ENCODE measurements at places on chromosomes 3 and 15.

- DNase-seq: no peak
These were observed 84.5 kb downstream of the EFL1 start for GRCh38 chr15:82178061-82178460.

DNA sequence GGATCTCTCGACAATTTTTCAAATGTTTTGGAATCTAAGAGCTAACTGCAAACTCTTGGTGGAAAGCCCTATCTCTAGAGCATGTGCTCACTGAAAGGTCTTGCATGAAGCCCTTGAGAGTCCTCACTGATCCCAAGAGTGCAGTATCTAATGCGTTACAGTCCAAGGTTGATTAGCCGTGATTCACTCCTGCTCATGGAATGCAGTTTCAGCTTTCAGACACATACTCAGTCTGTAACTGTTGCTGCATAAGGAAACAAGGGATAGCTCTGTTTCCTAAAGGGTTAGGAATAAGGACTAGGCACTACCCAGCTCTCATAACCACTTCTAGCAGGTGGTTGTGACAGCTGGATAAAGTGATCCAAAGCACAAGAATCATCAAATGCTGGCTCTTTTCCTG lies 687.4 kb upstream of the CFAP20DC start:
- DNase-seq: no peak

- DNase-seq: no peak
These were observed 1037.6 kb upstream of the NR2F2 start for GRCh38 chr15:95292785-95293450.

- DNase-seq: no peak
These were observed 803.7 kb upstream of the ARRDC4 start for GRCh38 chr15:97156739-97157265.

GRCh38 chr15:58306591-58307312 lies 125.0 kb upstream of the LIPC start:
- no peak for DNase-seq

DNA sequence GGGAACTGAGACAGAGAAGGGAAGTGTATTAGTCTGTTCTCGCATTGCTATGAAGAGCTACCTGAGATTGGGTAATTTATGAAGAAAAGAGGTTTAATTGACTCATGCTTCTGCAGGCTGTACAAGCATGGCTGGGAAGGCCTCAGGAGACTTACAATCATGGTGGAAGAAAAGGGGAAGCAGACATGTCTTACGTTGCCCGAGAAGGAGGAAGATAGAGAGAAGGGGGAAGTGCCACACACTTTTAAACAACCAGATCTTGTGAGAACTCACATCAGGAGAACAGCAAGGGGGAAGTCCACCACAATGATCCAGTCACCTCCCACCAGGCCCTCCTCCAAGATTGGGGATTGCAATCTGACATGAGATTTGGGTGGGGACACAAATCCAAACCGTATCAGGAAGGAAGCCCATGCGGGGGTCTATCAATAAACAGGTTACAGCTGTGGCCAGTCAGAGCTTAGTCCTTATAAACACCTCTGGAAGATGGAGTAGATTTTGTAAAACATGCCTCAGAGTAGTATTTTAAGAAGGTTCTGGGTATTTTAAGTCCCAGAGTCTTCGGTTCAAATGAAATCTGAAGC lies 153.9 kb downstream of the GHSR start:
- no peak for DNase-seq

DNA sequence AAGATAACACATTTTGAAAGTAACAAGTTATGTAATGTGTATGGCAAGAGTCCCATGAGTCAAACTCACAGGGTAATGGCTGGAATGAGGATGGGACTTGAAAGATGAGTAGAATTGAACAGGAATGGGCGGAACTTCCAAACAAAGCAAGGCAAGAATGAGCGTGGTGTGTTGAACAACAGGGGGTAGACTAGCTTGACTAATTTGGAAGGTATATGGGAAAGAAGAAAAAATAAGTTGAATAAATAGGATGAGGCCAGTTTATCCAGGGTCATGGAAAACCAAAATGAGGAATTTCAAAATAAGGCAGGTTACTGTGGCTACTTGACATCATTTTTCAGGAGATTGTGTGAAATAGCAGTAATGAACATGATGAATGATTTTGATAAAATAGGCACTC lies 2.5 kb upstream of the DPH6 start:
- DNase-seq: no peak

DNA sequence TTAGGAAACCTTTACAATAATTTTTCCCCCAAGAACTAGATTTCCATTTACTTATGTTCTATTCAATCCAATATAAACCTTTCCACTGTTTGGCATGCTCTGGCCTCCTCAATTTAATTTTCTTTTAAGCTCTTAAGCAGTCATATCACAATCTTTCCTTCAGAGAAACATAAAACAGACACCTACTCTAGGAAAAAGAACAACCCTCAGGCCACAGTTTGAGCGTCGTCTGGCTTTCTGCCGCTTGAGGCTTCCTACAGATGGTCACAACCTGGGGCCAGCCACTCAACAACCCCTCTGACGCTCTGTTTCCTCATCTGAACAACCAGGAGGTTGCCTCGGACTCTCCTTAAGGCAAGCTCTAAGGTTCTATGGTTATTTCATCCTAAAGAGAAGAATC lies 143.3 kb downstream of the ADAMTS17 start:
- no peak for DNase-seq

DNA sequence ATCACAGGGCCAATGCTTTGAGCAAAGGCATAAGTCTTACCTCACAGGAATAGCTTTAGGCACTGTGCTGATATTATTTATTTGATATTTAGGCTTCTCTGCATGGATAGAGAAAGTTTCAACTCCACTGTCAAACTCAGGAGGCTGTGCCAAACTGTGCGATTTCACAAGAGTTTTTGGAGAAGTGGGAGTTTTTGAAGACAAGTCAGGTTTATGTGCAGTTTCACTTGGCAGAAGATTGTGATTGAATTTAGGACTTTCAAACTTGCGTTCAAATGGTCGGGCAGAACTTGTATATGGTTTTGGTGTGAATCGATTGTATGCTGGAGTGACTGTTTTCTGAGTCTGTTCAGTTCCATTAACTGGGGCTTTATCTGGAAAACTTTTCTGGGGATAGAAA lies 113.7 kb downstream of the TJP1 start:
- no peak for DNase-seq

DNA sequence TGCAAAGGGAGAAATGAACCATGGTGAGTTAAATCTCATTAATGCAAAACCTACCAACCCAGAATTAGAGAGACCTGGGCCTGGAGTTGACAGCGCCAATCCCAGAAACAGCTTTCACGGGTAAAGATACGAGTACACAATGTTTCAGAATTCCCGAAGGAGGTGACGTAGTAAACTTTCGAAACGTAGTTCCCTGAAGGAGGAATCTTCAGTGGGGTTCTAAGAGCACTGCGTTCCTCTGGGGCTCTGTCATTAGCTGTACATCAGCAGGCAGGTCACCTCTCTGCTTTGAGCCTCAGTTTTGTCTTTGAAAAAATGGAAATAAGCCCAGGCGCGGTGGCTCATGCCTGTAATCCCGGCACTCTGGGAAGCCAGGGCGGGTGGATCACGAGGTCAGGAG lies 152.3 kb downstream of the XXYLT1 start:
- DNase-seq: no peak

GRCh38 chr3:189766416-189766815 lies 135.2 kb downstream of the TP63 start:
- no peak for DNase-seq

- DNase-seq: no peak
These were observed 113.1 kb downstream of the STAG1 start for GRCh38 chr3:136639069-136639468.

DNA sequence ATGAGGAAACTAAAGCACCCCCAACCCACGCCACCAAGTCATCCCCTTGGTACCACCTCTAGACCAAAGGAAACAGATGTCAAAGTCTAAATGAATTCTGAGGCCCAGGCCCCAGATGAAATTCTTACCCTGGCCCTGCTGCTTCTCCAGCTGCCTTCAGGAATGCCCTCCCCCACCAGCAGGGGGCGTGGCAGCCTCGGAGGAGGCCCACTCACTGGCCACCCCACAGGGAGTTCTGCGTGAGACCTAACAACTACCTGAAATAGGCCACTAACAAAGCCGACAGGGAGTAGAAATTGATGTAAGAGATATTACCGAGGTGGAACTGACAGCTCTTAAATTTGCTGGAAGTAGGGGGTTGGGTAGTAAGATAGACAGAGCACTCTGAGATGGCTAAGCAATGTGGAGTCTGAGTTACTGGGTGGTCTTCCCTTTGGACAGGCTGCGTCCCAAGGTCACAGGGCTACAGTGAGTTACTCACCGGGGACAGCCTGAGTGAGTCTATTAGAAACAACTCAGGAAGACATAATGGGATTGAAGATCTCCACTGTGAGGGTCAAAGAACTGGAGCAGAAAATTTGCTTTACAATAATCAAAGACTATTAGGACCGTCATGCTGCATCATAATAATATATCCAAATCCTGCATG lies 240.7 kb downstream of the SHOX2 start:
- DNase-seq: no peak

DNA sequence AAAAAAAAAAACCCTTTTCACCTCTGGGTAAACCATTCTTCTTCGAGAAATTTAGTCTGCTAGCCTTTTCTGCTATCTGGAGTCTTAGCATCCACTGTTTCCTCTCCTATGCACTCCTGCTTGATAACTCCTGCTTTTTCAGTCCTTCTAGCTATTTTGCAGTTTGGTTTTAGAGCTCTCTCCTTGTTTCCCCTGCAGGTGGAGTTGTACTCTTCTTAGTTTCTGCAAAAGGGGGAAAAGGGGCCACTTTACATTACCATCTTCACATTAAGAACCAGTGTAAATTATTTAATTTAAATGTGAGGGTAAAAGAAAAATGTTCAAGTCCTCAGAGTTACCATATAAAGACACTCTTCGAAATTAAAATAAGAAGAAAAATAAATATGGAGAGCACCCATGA lies 23.6 kb upstream of the MYLK start:
- no peak for DNase-seq

DNA sequence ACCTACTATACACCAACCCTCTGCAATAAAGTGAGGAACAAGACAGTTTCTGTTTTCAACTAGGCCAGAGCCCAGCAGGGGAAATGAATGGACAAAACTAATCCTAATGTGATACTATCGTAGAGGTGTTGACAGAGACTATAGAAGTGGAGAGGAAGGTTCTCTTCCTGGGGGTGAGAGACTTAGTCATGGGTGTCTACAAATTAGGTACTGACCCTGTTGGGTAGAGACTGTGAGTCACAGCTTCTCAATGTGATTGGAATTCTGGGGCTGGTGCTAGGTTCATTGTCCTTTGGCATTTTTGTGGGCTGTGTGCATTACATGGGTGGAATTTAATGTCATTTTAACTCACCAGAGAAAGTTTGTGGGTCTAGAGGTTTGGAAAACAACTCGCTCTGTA lies 79.3 kb downstream of the ADAMTSL3 start:
- DNase-seq: no peak

- DNase-seq: no peak
These were observed 224.4 kb downstream of the RYR3 start for GRCh38 chr15:33535135-33535534.

- no peak for DNase-seq
These were observed 779.5 kb downstream of the ROBO1 start for GRCh38 chr3:78988324-78988723.

- peak; percentile 92 for DNase-seq
These were observed 8.3 kb downstream of the SLC38A3 start for GRCh38 chr3:50213373-50213772.

DNA sequence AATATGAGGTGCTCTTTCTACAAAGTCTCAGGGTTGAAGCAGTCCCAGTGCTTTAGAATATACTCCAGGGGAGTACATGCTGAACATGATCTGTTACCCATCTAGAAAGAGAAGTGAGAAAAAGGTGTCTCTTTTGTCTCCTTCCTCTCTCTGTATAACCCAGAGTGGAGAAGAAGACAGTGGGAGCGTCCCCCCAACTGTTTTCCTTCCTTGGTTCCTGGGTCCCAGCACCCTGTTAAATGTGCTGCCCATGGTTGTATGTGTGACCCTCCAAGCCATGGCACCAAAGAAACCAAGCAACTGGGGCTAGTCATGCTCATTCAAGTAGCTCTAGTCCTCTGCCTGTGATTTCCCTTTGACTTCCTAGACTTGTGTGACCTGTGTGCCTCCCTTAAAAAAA lies 683.7 kb downstream of the TBL1XR1 start:
- DNase-seq: no peak

GRCh38 chr15:74302821-74303359 lies 64.6 kb downstream of the CYP11A1 start:
- no peak for DNase-seq

DNA sequence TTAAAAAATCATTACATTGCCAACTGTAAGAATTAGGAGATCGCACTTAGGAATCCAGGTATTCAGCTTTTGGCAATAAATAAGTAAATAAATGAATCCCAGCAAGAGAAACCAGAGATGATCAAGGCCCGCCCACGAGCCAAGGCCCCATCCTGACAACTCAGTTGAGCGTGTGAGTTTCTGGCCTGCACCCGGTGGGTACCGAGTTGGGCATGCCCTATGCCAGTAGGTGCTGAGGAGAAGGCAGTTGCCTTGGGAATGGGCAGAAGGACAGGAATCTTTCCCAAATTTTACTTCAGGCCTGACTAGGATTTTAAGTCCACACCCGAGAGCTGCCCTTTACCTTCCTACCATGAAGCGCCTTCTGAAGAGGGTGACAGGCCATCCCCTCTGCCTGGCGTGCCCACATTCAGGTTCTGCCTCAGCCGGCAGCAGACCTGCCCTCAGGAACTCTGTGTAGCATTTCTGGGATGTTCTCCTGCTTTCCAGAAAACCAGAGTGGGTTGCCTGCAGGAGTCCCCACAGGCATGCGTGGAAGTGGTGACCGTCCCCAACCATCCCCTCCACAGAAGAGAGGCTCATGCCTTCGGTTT lies 99.3 kb upstream of the ALDH1A3 start:
- no peak for DNase-seq

DNA sequence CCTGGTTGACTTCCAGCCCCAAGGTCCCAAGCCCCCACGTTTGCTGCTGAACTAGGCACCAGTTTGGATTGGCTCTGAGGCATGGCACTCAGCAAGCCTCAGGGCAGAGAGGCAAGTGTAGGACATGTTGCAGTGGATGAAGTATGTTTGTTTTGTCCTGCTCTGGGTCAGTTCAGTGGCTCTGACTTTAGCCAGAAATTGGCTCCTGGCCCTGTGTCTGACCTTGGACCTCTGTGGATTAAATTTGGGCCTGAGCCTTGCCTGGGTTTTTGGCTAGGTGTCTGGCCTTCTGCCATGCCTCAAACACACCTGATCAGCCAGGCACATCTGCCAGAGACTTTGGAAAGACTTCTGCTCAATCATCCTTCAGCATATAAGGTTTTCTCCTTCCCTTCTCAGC lies 3.6 kb upstream of the MRAS start:
- DNase-seq: no peak

GRCh38 chr3:8532251-8532871 lies 30.7 kb downstream of the LMCD1 start:
- DNase-seq: no peak

GRCh38 chr3:101989578-101990200 lies 140.4 kb downstream of the NFKBIZ start:
- no peak for DNase-seq

DNA sequence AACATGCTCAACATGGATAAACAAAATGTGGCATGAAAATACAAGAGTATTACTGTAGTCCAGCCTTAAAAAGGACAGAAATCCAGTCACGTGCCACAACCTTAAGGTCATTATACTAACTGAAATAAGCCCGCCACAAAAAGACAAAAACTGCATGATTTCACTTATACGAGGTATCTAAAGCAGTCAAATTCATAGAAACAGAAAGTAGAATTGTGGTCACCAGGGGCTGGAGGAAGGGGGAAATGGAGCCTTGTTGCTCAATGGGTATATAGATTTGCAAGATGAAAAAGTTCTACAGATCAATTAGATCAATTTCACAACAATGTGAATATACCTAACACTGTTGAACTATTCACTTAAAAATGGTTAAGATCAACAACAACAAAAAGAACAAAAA lies 7.4 kb downstream of the GLB1 start:
- no peak for DNase-seq

- DNase-seq: no peak
These were observed 59.7 kb downstream of the LSM3 start for GRCh38 chr3:14238356-14238755.

All from putamen (tissue), 1 donor.